ENCODE measurements at places on chromosomes 4 and X.

DNA sequence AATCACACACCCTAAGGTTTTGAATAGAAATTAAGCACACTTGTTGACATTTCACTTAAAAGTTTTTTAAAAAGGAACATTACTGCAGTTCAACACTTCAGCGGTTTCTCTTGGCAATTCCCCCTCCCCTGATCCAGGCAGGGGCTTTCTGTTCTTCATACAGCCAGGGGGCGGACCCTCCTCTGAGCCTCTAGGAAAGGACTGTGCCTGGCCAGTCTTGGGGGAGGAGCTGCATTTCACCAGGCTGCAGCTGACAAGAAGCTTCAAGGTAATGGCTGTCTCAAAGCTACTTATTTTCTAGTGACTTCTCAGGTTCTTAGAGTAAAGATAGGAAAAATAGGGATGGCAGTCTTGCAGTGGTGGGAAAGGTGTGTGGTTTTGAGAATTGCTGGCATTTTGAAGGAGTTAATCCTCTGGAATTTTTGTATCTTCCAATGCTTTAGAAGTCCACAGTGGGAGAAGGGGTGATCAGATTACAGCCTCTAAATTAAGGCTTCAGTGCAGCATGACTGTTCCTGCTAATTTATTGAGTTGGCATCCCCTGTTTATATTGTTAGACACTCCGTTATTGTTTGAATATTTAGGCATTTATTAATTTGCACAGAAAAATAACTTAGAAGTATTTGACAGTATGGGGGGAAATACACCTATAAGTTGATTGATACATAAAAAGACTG, 33.5 kb downstream of the PWWP3B start:
- DNase-seq = no peak

DNA sequence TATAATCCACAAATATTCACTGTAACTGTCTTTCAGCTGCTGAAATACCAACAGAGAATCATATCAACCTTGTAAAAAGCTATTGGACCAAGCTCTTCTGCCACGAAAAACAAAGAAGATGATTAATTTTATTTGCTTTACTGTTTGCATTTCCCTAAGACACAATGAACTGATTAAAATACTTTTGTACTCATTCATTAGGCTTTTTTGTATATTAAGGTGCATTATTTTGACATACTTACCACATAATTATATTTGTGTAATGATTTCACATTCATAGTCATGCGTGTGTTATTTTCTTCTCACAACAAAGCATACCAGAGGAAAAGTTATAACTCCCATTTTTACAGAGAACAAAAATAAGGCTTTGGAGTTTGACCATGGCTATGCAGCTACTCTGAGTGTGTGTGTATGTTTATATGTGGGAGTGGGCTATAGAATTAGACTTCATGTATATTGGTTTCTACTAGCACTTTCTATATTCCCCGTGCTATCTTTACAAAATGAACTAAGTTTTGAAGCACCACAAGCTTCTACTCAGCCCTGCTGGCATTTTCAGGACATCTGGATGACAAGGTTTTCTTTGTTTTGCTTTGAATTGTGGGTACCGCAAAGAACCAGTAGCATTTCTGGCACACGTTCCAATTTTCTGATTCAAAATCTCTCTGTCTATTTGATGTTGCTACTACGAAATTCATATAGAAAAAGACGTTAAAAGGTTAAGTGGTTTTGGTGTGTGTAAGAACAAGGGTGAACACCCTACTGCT, 11.0 kb upstream of the FGF5 start:
- DNase-seq = no peak

GRCh38 chr4:113442826-113443225, 318.7 kb downstream of the CAMK2D start:
- DNase-seq = no peak

- DNase-seq = no peak
Measured at GRCh38 chr4:123435246-123436113, 38.9 kb downstream of the SPRY1 start.

- DNase-seq = no peak
Measured at GRCh38 chr4:13537832-13538177, 6.5 kb downstream of the NKX3-2 start.

DNA sequence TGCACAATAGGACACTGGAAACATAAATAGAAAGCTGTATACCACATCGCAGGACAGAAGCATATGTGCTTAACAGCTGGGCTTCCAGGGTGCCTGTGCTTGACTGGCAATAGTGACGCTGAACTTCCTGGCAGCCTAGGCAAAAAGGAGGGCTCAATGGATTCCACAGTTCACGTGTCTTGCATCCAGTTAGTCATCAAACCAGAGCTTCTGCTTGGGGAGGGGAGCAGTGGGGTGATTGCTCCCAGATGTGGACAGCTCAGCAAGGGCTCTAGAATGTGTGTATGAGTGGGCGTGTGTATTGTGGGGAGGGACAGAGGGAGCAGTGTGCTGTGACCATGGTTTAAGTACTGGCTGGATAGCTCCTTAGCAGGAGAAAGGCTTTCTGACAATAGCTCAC, 2.3 kb downstream of the PRRG3 start:
- DNase-seq = no peak

DNA sequence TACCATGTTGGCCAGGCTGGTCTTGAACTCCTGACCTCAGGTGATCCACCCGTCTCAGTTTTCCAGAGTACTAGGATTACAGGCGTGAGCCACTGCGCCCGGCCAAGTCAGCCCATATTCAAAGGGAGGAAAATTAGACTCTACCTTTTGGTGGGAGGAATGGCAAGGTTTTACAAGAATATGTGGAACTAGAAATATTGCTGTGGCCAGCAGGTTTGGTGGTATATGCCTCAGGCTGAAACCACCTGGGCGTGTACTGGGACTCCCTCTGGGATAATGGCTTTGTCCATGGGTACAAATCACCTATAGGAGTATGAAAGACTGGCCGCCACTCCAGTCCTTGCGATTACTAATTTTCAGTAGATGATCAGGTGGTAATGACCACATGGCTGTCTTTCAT, 32.4 kb downstream of the SAT1 start:
- DNase-seq = no peak

- no peak for DNase-seq
Measured at GRCh38 chr4:89021684-89022083, 35.3 kb downstream of the FAM13A start.

DNA sequence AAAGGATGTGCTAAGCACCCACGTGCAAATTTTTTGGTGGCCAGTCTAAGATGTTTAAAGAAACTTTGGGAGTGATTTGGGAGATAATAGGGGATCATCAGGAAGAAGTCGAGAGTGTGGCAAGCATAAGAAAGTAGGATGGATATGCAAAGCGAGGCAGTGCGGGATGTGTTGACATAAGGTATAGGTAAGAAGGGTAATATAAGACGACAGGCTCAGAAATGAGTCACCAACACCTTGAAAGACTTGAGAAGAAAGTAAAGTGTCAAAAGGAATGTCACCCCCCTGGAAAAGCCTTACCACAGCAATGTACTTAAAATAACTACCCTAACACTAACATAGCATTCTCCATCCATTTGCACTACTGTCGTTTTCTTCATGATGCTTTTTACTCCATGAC, 69.8 kb upstream of the BMP2K start:
- DNase-seq = no peak

- DNase-seq = peak; percentile 47
Measured at GRCh38 chr4:124415146-124415545, 297.4 kb downstream of the ANKRD50 start.

DNA sequence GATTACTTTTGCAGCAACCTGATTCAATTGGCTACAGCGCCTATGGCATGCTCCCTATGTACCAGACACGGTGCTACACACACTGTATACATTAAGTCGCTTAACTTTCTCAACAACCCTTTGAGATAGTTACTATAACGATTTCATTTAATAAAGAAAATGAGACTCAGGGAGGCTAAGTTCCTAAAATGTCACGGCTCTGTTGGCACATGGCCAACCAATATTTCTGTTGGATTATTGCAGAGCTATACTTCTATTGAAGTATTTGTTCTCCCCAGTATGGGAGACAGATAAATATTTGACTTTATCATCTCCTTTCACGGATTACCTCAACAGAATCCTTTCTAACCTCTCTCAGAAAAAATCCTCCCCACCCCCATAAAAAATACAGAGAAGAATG, 25.3 kb downstream of the CLNK start:
- DNase-seq = no peak

GRCh38 chrX:53882331-53882730, 161.9 kb downstream of the PHF8 start:
- peak; percentile 87 for DNase-seq

- no peak for DNase-seq
Measured at GRCh38 chr4:179285696-179286095, 1843.5 kb upstream of the AGA start.

GRCh38 chrX:135556055-135556454, 35.6 kb downstream of the INTS6L start:
- DNase-seq = no peak

DNA sequence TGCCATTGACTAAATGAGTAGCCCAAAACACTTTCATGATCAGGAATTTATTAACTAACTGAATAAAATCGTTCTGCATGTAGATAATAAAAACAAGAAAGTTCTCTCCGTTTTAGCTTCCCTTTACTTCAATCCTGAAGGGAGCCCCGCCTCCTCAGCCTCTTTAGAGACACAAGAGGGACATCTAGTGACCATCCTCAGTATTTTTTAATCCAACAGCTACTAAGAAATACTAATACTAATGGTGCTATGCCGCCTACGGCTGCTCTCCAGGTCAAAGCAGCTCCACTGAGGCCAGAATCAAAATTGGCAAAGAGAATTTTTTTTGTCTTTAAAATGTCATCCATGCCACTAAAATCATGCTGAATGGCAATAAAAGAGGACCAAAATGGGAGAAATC, 3.2 kb upstream of the PCDH19 start:
- peak; percentile 74 for DNase-seq

- DNase-seq = peak; percentile 67
Measured at GRCh38 chr4:169492436-169493163, 119.8 kb downstream of the NEK1 start.

GRCh38 chrX:137031517-137032340, 2.1 kb downstream of the GPR101 start:
- DNase-seq = peak; percentile 53

DNA sequence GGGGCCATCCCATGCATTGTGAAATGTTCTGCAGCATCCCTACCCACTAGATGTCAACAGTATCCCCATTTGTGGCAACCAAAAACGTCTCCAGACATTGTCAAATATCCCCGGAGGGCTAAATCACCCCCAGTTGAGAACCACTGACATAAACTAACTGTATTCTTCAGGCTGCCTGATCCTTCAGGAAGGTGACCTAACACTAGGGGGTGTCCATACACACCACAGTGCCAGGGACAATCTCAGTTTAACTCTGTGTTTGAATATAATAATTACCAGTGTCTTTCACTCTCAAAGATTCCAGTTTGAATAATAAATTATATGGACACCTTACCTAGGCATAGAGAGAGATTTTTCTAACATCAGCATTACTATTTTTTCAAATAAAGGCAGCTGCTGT, 6.4 kb downstream of the ACE2 start:
- no peak for DNase-seq

GRCh38 chr4:22962295-22962694, 269.6 kb downstream of the GBA3 start:
- peak; percentile 52 for DNase-seq

GRCh38 chr4:142913461-142914030, 67.4 kb upstream of the INPP4B start:
- DNase-seq = no peak

- DNase-seq = no peak
Measured at GRCh38 chr4:67531379-67531962, 13.8 kb downstream of the CENPC start.

GRCh38 chrX:48782795-48783194, 3.6 kb upstream of the GATA1 start:
- no peak for DNase-seq

DNA sequence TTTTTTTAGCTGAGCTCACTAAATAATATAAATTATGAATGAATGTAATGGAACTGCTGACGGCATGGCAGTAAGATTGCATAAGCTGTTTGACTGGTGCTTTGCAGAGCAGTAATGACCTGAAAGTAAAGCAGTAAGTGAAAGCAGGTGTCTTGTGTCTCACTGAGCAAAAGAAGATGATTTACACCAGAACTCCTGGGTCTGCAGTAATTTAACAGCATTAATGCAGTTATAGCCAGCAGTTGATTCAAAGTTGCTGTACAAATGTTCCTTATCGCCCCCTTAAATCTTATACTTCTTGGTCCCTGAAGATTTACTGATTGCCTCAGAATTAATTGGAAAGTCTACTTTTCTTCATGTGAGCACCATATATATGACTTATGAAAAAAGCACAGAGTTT, 187.7 kb downstream of the DCTD start:
- no peak for DNase-seq

DNA sequence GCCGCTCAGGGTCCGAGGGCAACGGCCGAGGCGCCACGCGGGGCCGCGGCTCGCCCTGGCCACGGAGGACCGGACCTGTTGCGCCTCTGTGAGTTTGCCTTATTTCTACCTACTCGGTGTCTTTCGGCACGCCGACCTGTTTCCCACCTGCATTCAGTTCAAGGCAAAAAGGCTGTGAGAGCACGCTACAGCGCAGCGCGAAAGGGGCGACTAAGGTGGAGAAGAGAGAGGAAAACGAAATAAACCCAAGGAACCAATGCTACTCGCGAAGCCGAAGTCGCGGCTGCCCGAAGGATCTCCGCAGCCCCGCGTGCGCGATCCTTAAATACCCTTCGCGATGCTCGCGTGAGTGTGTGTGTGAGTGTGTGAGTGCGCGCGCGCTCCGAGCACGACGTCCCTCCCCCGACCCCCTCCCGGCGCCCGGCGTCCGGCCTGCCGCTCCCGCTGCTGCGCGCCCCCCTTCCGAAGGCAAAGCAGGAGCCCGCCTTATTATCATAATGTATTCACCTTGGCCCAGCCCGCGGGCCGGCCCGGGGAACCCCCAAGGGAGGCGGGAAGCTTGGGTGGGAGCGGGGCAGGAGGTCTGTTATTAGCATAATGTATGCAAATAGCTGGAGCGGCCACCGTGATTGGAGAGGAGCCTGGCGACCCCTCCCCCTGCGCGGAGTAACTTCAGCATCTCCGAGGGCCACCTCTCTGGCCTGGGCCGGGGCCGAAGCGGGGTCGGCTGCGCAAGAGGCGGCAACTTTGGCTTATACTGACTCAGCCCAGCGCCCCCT, at the start of gene COL25A1:
Gene COL25A1, minus strand, starts transcription at position 298 of the 779 bp plus-strand sequence.
- DNase-seq = peak; percentile 22

GRCh38 chr4:87525636-87526295, 3.4 kb downstream of the SPARCL1 start:
- peak; percentile 91 for DNase-seq

DNA sequence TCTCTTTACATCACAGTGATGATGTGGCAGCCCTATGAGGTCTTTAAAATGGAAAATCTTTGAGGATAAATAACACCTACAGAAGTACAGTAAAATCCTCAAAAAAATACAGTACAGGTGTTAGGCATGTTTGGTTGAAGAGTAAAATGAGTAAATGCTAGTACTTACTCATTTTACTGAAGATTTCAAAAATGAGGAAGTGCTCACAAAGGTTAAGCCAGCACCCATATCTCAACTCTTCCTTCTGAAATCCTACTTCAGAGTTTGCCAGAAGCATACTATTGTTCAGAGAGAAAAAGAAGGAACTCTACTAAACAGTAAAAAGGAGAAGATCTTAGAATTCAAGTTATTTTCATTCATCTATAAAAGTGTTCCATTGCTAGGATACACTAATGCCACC, 130.9 kb downstream of the CBR4 start:
- no peak for DNase-seq

Measured in fibroblast of pulmonary artery (primary cell).